ENCODE measurements at places on chromosomes 4 and X.

- DNase-seq = no peak
Observed at GRCh38 chrX:39065051-39065871, 264.0 kb downstream of the MID1IP1 start.

DNA sequence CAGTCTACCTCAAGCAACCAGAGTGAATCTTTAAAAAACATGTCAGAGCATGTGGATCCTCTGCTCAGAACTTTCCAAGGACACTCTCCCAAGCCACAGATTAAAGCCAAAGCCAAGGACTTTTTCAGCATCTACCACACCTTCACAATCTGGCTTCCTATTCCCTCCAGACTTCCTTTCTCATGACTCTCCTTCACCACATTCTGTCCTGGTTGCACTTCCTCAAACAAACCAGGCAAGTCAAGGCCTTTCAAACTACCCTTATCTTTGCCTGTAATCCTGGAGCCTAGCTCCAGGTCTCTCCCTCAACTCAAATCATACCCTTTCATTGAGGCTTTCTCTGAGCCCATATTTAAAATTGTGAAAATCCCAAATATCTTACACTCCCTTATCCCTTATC is 191.6 kb upstream of the GALNTL6 start:
- no peak for DNase-seq

DNA sequence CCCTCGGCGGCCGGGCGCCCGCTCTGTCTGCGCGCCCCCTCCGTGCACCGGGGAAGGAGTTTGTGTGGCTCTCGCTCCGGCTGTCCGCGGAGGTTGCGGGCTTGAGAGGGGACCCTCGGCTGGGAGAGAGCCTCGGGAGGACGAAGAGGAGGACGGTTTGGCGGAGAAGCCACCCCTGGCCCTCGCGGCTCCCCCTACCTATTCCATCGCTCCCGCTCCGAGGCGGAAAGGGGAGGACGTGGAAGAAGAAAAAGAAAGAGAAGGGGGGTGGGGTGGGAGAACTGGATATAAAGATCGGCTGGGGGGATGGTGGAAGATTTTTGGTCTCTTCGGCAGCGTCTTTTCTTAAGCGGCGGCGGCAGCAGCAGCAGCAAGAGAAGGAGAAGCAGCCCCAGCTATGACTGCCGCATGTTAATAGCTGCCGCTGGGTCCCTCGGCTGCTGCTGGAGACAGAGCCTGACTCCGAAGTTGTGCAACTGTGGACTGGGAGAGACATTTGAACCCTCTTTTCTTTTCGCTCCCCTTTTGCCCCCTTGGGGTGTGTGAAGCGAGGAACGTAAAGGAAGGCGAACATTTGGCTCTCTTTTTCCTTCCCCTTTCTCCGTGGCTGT is 895 bp downstream of the ADGRL3 start:
- no peak for DNase-seq

GRCh38 chrX:63526863-63527262 is 175.7 kb upstream of the SPIN4 start:
- no peak for DNase-seq

DNA sequence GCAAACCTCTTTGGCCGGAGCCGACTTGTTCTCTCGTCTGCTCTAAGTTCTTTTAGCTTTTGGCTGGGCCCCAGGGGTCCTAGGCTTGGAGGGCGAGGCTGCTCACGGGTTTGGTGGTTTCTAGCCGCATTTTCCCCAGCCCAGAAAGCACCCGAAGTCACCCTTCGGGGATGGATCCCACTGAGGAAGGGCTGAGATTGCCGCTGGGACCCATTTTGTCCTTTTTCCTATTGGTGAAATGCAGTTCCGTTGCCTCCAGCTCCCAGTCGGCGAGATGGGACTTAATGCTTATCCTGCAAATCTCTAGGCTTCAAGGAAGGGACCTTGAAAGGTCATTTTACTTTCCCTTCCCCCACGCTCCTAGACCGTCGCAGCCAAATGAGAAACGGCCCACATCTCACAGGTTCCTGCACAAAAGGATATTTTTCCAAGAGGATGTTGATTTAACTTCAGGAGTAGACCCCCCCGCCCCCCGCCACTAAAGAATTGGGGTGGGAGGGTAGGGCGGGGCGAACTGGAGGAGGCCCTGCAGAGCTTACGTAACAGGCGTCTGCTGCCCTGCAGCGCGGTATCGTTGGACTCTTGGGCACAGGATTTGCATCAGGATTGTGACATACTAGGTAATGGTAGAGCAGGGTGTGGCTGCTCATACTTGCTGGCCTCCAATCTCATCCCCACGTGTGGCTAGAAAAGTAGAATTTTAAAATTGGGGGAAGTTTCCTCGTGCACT is 564 bp downstream of the PGK1 start:
- DNase-seq = peak; percentile 4

- DNase-seq = no peak
Observed at GRCh38 chr4:99649778-99650177, 7.8 kb downstream of the C4orf54 start.

GRCh38 chrX:18931972-18932371 is 51.9 kb downstream of the PHKA2 start:
- DNase-seq = no peak

Measured in stimulated activated CD8-positive, alpha-beta memory T cell treated with anti-CD3 and anti-CD28 coated beads, Interleukin-12 subunit alpha, Interleukin-12 subunit beta, amount 100 ng/mL, for 4 hours (primary cell).